HS-5 (cell line): ENCODE measurements at places on chromosomes 6 and 20.

- peak; percentile 34 for DNase-seq
Observed at GRCh38 chr6:42661540-42662153, 60.8 kb downstream of the PRPH2 start.

DNA sequence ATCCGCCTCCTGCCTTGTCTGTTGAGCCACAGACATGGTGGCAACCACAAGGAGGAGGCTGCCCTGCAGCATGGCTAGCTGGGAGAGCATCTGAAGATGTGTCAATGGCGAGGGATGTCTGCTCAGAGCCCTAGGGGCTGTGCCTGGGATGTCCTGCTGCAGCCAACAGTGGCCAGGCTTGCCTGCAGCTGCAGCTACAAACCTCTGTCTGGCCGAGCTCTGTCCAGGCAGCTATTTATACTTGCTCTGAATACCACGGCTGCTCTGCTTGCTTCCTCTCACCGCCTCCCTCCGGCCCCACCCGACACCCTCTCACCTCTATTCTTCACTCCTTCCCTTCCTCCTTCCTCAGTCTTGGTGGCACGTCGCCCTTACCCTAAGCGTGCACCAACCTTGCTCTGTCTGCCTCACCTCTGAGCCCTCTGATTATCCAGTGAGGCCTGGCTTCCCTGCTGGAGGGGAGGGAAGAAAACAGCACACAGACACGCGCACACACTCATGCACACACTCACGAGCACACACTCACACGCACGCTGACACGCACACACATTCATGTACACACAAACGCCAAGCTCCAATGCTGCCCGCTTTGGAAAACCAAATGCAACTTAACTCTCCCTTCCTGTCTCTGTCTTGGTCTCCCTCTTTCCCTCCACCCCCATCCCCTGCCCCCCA is at the start of gene ANGPT4:
Gene ANGPT4, minus strand, starts transcription at position 210 of the 675 bp plus-strand sequence. Its CDS starts 120 bp downstream, at position 90.
- no peak for DNase-seq

DNA sequence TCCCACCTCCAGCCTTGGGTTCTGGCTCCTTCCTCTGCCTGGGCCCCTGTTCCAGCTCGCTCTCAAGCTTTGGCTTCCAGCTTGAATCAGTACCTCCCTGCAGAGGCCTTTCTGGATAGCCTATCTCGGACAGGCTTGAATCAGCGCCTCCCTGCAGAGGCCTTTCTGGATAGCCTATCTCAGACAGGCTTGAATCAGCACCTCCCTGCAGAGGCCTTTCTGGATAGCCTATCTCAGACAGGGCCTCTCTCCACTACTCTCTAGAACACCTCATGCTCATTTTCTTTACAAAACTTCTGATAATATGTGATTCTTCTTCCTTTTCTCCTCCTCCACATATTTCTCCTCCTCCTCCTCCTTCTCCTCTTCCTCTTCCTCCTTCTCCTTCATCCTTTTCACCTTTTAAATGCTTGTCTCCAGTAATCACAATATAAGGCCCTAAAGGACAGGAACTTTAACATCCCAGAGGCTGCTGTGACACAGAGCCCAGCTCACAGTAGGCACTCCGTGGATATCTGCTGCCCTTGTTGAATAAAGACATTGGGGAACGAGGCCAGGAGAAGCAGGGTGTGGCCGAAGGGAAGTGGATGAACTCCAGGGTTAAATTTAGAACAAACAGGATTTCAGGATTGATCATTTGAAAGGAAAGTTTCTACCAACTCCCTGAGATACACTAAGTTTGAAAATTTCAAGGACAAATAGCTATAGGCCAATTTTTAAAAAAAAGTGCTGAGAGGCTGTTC is 9.3 kb upstream of the RPS6KA2 start:
- no peak for DNase-seq

DNA sequence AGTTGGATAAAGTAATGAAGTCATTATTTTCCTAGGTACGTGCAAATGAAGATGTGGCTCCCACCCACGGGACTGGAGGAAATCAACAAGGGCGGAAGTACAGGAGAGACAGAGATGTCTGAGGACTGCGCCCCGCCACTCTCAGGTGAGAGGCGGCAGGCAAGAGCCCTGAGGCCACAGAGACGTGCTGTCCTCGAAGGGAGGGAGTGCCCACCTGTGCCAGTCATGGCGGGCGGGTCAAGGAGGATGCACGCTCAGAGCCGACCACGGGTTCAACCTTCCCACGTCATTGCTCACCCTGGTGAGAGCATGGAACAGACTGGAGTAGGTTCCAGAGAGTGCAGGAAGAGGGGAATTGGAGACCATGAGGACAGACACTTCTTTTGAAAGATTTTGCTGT is 12.7 kb downstream of the CST8 start:
- no peak for DNase-seq

DNA sequence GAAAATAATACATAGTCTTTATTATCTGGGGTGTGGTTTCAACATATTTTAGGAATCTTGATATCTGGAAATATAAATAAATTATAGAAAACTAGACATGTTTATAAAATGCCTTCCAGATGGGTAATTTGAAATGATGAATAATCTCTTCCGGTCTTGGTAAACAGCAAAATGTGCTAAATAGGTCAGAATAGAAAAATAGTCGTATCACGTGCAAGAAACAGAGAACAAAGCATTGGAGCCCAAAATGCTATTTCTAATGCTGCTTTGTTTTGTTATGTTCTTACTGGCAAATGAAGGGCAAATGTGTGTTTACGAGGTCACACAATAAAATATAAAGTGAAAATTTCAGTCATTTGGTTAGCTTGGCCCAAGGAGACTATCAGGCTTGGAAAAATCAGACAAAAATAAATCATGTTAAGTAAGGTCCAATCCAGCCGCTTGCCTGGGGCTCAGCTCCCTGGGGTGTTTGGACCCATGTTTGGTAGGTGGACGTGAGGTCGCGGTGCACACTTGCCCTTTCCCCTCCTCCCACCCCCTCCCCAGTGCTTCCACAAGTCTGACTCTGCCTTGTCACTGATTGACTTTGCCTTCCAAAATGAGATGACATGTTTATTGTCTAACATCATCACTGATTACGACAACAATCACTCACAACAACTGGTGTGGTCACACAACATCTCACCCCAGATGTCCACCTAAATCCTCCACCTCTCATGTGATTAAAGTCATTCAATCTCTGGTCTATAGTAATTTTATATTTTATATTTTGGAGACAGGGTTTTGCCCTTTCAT is 56.0 kb downstream of the RIN2 start:
- peak; percentile 48 for DNase-seq

DNA sequence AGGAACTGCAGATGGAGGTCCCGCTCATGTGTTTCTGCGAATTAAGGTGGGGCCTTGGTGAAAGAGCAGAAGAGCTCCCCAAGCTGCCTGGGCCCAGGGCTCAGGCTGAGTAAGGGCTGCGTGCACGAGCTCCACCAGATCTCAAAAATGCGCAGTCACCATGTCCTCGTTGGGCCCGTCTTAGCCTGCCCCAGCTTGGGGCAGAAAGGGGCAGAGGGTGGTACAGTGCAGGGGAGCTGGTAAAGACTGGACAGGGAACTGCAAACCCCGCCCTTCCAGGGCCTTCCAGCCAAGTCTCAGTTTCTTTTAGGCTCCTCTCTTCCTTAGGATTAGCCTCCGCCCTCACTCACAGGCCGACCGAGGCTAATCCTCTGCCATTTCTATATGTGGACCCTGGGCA is 101.6 kb downstream of the FOXF2 start:
- no peak for DNase-seq

- no peak for DNase-seq
Observed at GRCh38 chr6:52337633-52338290, 24.2 kb upstream of the PAQR8 start.

GRCh38 chr6:6931071-6932025 is 176.4 kb upstream of the RREB1 start:
- DNase-seq, result no peak

DNA sequence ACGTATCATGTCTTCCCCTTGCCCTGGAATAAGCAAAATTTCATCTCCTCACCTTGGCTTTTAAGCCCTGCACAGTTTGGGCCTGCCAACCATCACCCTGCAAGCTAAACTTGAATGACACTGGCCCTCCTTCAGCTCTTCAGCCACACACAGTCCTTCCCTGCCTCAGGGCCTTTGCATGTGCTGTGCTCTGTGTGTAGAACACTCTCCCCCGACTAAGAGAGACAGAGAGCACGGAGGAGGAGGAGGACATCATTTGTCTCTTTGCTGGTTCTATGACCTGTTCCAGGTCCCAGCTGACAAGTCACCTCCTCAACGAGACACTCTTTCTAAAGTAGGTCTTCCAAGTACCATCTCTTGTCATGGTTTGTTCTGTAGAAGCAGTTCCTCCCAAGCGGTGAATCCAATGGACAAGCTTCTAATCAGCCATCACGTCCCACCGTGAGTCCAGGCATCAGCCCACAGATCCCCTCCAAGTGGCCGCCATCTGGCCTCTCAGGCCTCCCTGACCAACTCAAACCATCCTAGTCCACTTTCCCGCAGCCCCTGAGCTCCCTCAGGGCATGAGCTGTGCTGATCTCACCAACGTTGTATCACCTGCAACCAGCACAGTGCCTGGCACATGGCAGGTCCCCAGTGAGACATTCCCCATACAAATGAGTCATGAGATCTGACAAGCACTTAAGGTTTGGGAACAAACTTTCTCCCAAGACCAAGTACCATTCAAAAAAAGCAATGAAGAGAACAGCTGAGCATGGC is 30.5 kb downstream of the NFATC2 start:
- DNase-seq, result no peak

- DNase-seq, result no peak
Observed at GRCh38 chr6:34246563-34247391, 2.0 kb downstream of the SMIM29 start.

DNA sequence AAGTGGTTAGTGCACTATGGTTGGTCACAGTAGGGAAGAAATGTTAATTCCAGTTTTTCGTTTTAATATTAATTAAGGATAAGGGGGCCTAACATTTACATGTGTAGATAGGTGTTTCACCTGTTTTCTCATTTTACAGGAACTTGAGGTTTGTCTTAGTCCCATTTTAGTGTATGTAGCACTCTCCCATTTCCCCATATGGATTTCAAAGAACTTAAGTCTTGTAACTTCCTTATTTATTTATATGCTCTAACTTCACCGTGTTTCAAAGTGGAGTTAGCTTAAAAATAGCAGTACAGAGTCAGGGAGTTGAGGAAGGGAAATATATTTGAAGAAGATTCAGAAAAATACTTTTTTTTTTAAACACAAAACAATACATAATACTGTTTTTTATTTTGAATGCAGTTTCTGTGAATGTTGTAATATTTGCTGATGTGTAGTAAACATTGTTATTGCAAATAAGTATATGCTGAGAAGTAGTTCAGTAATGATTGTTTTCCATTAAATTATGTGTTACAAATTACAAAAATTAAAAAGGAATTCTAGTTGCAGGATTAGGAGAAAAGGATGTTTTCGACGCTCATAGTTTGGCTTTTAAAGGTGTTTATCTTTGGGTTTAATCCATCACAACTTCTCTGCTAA is 3.5 kb downstream of the SCAF8 start:
- no peak for DNase-seq
